Activated T-cell treated with anti-CD3 and anti-CD28 coated beads, Interleukin-2, amount 50 U/mL, for 4 hours (primary cell): ENCODE measurements at places on chromosomes 7 and 10. TPM values are rescaled to one million over a fixed set of nuclear protein-coding genes. Genes with fewer than 3 reads are reported as not detected.

DNA sequence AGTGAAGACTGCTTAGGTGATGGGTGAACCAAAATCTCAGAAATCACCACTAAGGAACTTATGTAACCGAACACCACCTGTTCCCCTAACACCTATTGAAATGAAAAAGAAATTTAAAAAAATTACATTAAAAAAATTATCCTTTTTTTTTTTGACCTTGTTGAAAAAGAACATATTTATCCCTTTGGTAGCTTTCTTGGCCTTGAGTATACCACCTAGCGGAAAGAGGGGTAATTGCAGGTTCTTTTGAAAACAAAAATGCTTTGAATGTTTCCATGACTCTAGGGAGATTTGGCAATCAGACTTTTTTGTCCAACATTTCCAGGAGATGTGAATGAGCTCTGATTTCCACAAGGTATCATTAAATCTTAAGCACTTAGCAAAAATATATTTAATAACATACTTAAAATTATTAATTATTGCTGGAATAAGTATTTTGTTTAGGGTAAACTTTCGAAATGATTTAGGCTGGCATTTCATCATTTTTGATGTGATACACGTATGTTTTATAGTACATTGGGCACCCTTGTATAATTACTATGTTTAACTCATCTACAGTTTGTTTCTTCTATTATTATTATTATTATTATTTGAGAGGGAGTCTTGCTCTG lies 47.0 kb upstream of the ELMO1 start:
- no peak for DNase-seq

DNA sequence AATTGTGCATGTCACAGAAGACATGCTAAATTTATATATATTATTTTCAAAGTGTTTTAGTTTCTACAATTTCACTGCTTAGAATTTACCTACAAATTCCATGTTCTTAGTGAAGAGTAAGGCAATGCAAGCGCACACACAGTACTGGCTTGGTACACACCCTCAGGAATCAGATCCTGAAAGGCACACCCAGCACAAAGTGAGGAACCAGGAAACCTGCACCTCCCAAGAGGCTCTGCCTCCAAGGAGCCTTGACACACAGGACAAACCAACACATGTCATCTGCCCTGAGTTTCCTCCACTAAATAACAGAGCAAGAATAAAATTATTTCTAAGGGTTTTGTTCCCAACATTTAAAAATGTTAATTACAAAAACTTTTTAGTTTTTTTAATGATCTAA lies 156.2 kb downstream of the PARD3 start:
- DNase-seq, result no peak

GRCh38 chr10:80100861-80101695 lies 22.6 kb downstream of the TMEM254 start:
- no peak for DNase-seq

DNA sequence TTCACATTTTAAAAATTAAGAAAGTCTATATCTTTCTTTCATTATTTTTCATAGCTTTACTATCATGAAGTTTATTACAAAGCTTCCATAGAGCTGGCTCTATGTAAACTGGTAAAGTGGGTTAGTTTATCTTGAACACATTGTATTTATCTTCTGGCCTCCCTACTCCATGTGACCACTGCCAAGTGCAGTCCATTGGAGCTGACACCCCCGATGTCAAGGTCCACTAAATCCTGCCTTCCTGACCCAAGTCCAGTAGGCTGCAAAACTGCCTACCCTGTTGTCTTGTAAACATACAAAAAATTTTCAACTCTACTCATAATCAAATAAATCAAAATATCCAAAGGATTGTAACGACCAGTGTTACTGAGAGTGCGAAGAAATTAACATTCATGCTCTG lies 10.2 kb downstream of the DNAJC12 start:
- DNase-seq, result no peak

GRCh38 chr7:104862719-104863118 lies 151.3 kb upstream of the KMT2E start:
- no peak for DNase-seq

- DNase-seq, result no peak
Observed at GRCh38 chr10:116891208-116891607, 41.9 kb downstream of the ENO4 start.

DNA sequence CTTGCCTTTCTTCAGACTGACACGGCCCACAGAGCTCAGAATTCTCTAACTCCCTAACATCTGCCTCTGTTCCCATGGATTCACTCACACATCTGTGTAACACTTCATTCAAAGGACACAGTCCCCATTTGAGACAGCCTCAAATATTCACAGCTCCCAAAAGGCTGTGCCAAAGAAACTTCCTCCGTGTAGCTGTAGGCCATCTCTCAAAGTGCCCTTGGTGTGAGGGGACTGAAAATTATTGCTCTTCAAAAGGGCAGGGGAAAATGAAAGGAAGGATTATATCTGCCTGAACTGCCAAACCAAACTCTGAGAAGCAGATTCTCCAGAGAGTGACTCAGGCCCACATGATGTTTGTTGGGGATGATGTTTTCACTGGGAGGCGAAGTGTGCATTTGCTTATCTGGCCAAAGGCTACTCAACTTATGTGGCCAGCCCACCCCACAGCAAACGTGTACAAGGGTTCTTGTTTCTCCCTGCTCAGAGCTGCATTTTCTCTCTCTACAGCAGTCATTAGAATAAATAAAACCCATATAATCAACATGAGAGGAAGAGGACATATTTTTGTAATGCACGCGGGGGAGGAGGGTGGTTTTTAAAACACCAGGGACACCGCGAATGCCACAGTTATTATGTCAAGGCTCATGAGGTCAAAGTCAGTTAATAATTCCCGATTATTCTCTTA lies 302.4 kb upstream of the NFE2L3 start:
- DNase-seq, result no peak

- DNase-seq, result no peak
Observed at GRCh38 chr10:120776442-120776841, 74.7 kb upstream of the WDR11 start.

DNA sequence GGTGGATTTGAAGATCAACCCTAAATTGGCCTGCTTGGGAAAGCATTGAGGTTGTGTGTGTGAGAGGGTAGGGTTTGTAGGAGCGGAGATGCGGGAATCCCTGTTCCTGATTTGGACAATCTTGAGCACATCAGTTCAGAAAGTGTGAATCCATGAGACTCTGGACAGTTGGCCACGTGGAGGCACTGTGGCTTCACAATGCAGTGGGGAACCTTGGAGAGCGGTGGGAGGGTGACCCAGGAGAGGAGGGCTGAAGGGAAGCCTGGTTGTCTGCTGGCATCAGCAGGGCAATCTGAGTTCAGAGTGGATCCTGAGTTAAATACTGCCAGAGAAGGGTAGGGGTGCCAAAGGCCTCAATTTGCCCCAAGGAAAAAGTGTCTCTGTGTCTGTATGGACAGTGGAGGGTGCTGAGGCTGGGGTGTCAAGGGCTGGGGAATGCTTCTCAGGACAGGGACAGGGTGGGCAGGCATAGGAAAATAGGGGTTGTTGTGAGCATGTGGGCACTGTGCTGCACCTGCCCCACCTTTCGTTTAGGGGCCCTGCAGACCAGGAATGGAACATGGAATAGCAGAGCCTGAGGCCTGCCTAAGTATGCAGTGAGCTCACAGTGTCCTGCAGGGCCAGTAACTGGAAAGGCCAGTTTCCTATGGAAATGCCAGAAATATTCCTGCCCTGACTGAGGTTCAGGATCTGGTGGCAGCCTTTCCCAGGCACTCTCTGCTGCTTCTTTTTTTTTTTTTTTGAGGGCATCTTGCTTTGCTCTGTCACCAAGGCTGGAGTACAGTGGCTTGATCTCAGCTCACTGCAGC lies 162.9 kb upstream of the PRSS58 start:
- no peak for DNase-seq

DNA sequence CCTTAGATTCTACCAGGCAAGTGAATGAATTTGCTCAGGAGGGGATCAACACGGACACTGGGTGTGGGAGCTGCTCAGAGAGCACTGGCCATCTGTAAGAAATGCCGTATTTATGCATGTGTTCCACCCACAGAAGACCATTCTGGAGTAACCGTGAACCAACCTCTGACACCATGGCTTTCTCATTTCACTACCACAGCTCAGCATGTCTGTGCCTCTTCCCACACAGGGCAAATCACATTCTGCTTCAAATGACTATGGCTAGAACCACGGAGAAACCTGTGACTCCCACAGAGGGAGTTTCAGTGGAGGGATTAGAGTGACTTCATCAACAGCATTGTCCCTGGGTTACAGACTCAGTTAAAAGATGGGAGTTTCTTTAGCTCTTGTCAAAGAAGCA lies 893.4 kb downstream of the XPNPEP1 start:
- no peak for DNase-seq

- no peak for DNase-seq
Observed at GRCh38 chr7:120320218-120320961, 47.4 kb downstream of the KCND2 start.

GRCh38 chr7:157278791-157279724 lies 57.7 kb upstream of the DNAJB6 start:
- DNase-seq, result no peak

GRCh38 chr10:35136263-35136815 lies 9.7 kb downstream of the CREM start:
- no peak for DNase-seq

GRCh38 chr10:56881218-56881617 lies 520.2 kb upstream of the ZWINT start:
- DNase-seq, result no peak

GRCh38 chr7:4883033-4883371 lies 514 bp downstream of the RADIL start:
- no peak for DNase-seq

DNA sequence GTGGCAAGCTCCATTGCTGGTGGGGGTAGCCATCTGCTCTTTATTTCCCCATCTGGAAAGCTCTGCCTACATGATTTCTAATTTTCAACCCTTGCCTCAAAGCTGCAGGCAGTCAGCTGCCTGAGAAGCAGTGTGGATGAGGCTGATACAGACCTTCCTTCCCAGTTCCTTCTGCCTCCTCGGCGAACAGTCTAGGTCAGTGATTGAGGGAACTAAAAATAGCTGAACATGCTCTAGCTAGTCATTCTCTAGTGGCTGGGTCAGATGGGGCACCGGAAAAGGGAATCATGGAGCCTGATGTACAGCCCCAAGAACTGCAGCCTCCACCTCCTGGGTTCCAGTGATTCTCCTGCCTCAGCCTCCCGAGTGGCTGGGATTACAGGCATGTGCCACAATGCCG lies 48.7 kb downstream of the NAMPT start:
- DNase-seq, result no peak

DNA sequence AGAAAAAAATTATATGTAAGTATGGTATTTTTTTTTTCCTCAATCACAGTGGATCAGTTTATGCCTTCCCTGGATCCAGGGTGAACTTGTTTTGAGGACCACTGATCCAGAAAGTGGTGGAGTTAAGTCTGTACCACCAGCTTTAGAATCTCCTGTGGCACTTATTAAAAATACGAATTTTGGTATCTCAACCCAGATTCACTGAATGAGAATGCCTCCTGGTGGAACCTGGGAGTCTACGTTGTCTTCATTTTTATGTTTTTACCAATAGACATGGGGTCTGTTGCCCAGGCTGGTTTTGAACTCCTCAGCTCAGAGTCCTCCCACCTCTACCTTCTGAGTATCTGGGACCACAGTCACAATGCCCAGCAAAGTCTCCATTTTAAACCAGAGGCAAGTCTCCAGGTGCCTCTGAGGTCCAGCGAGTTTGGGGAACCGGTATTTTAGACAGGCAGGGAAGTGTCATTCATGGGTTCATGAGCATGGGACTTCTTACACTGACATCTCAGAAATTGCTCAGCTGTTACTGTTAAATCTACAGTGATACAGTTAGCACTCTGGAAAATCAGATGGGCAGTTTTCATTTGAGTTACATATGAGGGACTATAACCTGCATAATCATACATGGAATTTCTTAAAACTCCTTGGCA lies 200.9 kb downstream of the AUTS2 start:
- DNase-seq, result no peak

GRCh38 chr10:804191-804781 lies 114.8 kb upstream of the DIP2C start:
- no peak for DNase-seq

DNA sequence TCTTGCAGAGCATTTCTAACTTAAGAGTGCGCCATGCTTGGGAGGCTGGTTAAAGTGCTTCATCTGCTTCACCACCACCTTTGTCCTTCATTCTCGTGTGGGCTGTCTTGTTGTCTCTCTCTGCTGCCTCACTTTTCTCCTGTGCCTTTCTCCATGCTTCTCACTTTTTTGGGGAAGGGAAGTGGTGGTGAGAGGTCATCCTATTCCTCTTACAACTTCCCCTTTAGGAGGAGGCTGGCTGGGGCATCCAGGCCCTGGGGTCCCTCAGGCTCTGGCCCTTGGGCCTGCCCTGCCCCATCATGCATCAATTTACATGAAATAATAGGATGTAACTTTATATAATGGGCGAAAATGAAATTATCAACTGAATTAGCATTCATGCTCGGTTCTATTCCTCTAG lies 39.9 kb upstream of the PIP4K2A start:
- no peak for DNase-seq

- no peak for DNase-seq
Observed at GRCh38 chr7:40755438-40755837, 620.6 kb downstream of the SUGCT start.

DNA sequence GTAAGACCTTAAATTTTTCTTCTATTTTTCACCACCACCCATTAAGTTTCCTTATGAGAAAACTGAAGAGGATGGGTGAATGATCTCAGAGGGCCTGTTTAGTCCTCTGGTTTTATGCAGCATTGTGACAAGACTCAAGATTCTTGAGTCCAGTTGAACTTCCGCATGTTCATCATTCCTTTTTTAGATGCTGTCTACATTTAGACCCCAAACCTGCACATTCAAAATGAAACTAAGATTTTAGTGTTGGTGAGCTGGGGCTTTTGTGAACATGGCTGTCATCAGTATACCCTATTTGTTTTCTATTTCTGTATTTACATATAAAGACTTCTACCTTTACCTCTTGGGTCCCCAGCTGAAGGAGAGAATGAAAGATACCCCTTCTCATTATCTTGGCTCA lies 31.1 kb downstream of the NET1 start:
- no peak for DNase-seq

DNA sequence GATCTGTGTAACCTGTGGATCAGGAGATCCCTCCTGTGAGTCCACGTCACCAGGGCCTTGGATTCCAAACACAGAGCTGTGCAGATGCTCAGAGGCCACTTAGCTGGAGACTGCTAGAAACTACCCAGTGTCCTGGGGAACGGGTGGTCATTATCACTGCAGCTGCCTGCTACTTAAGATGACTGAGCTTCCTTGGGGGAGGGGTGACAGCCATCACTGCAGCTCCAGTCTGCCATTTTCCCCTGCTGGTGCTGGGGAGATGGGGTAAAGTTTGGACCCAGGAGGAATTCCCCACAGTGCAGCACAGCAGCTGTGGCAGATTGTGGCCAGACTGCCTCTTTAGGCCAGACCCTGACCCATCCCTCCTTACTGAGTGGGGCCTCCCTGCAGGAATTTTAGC lies 78.8 kb upstream of the VOPP1 start:
- DNase-seq, result no peak

- DNase-seq, result no peak
Observed at GRCh38 chr7:1367501-1368183, 91.6 kb downstream of the MICALL2 start.

TYW1B gene
- total RNA-seq, result 2.3 TPM

COL17A1 gene
- total RNA-seq, result not detected

ABCA13 gene
- total RNA-seq, result 0.08 TPM

PPP1R17 gene
- total RNA-seq, result not detected

AKR1E2 gene
- 3.8 TPM for total RNA-seq

SFRP5 gene
- total RNA-seq, result not detected

EGR2 gene
- total RNA-seq, result 83.3 TPM

RNLS gene
- total RNA-seq, result 5.4 TPM

ITPRID1 gene
- not detected for total RNA-seq

ANKRD1 gene
- total RNA-seq, result not detected

CALY gene
- total RNA-seq, result not detected

DRGX gene
- not detected for total RNA-seq

FRMD4A gene
- total RNA-seq, result 0.76 TPM

IGF2BP3 gene
- total RNA-seq, result 0.86 TPM

CYP2C18 gene
- not detected for total RNA-seq
